Activated CD8-positive, alpha-beta memory T cell treated with anti-CD3 and anti-CD28 coated beads for 1 hour (primary cell): ENCODE measurements at places on chromosomes 3 and 15.

GRCh38 chr15:60120100-60120499 lies 116.0 kb downstream of the FOXB1 start:
- no peak for DNase-seq

- DNase-seq: no peak
Observed at GRCh38 chr3:155391551-155391958, 98.1 kb upstream of the STRIT1 start.

GRCh38 chr15:63233667-63234423 lies 43.6 kb upstream of the APH1B start:
- no peak for DNase-seq

DNA sequence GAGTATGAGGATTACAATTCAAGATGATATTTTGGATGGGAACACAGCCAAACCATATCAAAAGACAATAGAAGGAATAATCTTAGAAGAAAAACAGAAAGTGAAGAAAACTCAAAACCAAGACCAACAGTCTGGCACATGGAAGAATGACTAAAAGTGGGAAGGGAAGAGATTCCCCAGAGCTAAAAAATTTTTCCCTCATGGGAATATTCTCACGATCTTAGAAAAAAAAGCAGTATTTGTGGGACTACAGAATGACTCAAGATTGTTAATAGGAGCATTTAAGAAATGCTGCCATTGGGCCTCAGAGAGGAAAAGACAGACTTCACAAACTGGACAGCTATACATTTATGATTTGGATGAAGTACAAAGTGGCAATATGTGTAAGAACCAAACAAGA lies 18.3 kb downstream of the OSTN start:
- no peak for DNase-seq

- DNase-seq: no peak
Observed at GRCh38 chr15:74768099-74768770, 13.6 kb upstream of the CSK start.
